NCI-H345 (cell line): ENCODE measurements at places on chromosomes 5 and 9.

GRCh38 chr5:147040856-147041255 lies 162.3 kb upstream of the PPP2R2B start:
- DNase-seq: no peak

- no peak for DNase-seq
Observed at GRCh38 chr9:71734950-71735349, 33.4 kb downstream of the CEMIP2 start.

DNA sequence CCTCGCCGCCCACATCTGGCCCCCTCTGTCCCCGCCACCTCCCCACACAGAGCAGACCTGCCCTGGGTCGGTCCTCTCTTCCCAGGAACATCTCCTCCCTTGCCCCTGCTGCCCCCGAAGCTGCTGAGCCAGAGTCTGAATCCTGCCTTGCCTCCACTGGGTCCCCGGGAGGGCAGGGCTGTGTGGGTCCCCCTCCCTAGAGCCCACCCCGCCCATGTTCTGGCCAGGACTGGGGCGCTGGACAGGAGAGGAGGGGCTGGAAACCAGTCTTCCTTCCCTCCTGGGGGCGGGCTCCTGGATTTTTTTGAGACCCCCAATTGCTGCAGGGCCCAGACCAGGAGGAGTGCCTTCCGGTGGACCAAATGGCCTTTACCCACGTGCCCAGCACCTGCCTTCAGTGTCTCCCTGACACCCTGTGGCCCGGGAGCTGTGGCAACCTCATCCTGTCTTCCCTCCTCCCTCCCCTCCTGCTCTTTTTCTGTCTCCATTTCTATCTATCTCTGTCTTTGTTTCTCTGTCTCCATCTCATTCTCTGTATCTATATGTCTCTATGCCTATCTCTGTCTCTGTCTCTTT lies 12.1 kb downstream of the MRPL36 start:
- DNase-seq: no peak

DNA sequence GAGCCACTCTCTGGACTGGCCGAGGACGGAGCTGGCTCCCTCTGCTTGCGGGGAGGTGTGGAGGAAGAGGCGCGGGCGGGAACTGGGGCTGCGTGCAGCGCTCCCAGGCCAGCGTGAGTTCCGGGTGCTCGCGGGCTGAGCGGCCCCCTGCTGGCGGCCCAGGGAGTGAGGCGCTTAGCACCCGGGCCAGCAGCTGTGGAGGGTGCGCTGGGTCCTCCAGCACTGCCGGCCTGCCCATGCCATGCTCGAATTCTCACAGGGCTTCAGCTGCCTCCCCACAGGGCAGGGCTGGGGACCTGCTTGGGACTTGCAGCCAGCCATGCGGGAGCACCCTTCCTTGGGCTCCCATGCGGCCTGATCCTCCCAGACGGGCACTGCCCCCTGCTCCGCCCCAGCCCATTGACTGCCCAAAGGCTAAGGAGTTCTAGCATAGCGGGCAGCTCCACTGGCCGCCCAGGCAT lies 416.9 kb downstream of the MRPS30 start:
- DNase-seq: no peak

DNA sequence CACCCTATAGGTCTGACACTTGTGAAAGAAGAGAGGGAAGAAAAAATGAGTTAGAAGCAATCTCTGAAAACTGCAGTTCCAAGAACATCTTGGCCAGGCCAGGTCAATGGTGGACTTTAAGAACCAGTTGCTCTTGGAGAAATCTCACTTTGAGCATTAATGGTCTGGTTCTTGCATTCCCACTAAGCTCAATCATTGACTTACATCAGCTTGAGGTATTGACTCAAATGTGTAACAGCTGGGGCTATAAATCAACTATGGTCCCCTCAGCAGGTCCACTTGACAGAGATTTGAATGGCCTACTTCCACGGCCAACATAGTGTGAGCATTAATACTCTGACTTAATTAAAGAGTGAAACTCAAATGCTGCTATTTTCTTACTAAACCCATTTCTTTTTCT lies 357.8 kb upstream of the RGMB start:
- DNase-seq: no peak

DNA sequence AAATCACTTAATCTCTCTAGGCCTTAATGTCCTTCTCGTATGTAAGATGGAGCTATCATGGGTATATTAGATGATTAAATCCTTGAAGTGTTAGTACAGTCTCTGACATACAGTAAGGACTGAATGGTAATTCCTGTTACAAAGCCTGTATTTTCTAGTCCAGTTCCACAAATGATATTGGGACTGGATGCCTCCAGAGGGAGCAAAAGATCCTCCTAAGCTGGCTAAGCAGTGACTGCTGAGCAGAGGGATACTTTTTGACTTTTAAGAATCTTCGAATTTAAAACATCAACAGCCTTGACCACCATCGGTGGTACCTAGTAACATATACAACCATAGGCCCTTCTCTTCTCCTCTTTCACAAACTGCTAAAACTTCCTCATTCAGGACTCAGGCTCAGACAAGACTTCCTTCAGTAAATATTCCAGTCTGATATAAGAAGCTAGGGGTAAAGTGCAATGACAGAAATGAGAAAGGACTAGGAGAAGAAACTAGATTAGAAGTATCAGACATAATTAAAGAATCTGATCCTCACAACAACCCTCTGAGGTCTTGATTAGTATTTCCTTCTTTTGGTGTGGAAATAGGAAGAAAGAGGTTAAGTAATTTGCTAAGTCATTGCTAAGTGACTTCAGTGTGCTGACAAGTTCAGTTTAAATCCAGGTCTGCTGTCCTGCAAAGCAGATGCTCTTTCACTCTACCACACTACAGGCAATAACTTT lies 13.9 kb downstream of the PTAR1 start:
- DNase-seq: no peak

- no peak for DNase-seq
Observed at GRCh38 chr5:120532835-120533234, 68.7 kb downstream of the PRR16 start.

DNA sequence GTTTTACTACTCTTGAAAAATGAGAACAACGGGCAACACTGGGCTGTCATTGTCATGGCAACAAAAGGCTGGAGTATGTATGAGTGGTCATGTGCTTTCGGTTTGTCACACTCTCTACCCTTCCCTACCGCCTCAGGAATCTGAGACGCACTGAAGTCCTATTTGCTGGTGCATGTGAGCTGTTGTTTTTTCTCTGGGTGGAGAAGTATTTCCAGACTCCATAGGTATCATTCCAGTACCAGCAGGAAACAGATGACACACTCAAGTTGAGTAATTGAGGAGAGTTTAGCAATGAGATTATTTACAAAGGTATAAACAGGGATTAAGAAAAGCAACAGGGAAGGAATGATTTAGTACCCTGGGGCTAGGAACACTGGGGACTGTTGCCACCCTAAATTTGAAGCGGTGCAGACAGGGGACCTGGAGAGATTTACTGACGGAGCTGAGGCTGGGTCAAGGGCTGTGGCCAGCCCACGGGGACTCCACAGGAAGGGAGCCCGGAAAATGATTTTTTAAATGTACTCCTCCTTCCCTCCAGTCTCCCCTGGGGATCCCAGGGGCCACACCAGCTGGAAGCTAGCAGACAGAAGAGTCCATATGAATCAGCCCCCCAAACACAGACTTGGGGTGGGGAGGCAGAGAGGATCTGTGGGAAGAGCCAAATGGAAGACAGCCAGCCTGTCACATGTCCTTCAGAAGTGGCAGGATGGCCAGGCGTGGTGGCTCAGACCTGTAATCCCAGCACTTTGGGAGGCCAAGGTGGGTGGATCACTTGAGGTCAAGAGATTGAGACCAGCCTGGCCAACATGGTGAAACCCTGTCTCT lies 13.2 kb upstream of the ZBTB43 start:
- peak; percentile 9 for DNase-seq

- no peak for DNase-seq
Observed at GRCh38 chr9:91933556-91934352, 16.3 kb downstream of the ROR2 start.

GRCh38 chr5:107806271-107806670 lies 135.5 kb upstream of the EFNA5 start:
- DNase-seq: peak; percentile 17

DNA sequence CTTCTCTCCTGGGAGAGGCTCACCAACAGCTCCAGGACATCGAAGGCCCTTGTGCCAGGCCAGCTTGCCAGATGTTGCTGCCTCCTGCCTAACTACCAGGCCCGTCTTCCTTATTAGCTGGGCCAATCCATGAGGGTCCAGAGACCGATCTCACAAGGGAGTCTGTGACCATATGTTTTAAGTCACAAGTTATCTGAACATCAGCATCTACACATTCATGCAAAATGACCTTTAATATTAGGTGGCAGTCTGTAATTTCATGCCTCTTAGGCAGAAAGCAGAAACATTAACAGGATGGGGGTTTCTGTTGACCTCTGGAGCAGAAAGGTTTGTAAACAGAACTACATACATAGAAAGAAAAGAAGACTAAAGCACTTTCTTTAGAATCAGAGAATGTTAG lies 75.1 kb upstream of the SLC25A51 start:
- DNase-seq: no peak

GRCh38 chr5:717143-717542 lies 24.0 kb upstream of the TPPP start:
- no peak for DNase-seq
